ENCODE measurements at places on chromosomes 12 and 14. TPM values are rescaled to one million over a fixed set of nuclear protein-coding genes. Genes with fewer than 3 reads are reported as not detected.

DNA sequence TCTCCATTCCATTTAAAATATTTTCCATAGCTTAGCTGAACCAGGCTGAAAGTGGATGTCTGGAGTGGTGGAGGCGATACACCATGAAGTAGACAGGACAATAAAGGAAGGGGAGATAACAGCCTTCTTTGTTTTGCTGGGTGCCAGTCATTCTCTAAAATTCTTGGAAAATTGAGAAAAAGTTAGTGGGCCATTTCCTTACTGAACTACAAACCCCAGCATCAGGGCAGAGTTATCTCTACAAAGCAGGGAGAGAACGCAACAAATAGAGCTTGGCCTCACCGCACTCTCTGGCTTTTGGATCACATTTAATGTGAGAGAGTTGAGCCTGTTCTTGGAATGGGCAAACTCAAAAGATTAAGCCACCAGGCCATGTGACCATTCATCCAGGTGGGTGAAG is 41.2 kb upstream of the LRRC10 start:
- DNase-seq, result no peak

- no peak for DNase-seq
Observed at GRCh38 chr14:99040711-99041110, 231.3 kb downstream of the BCL11B start.

GRCh38 chr14:99891900-99892299 is 98.7 kb downstream of the EML1 start:
- peak; percentile 1 for DNase-seq

DNA sequence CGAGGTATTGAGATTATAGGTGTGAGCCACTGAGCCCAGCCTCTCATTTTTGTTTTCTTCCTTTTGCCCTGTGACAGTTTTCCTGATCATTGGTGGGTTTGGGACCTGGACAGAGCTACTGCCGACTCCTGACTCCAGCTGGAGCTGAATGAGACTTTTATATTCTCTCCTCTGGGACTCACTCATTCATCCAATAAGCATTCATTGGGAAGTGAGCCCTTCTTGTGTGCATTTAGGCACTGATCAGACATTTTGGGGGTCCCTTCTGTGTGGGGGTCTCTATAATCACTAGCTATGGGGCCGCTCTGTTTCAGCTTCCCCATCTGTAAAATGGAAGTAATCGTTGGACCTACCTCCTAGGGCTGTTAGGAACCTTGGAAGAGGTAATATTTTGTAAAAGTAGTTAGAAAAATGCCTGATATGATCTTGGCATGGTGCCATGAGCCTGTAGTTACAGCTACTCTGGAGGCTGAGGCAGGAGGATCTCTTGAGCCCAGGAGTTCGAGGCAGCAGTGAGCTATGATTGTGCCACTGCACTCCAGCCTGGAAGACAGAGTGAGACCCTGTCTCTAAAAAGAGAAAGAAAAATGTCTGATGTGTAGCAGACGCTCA is 7.2 kb downstream of the SH2B3 start:
- no peak for DNase-seq

GRCh38 chr12:15446807-15447206 is 124.5 kb downstream of the PTPRO start:
- no peak for DNase-seq

- DNase-seq, result no peak
Observed at GRCh38 chr12:77510985-77511384, 319.7 kb upstream of the NAV3 start.

DNA sequence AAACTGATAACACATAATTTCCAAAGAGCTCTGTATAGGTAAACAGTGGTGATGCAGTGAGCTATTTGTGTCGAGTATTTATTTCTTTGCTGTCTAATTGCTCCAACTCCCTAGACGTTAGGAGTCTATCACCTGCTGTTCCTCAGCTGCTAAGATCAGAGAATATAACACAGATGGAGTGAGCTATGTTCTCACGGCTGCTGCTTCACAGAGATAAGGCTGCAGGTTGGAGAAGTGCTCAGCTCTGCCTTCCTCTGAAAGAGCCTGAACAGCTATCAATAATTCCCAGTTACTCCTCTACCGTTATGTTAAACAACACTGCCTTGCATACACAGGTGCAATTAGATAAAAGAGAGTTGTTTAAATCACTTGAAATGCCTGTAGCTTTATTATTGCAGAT is 103.2 kb upstream of the MDGA2 start:
- DNase-seq, result no peak

DNA sequence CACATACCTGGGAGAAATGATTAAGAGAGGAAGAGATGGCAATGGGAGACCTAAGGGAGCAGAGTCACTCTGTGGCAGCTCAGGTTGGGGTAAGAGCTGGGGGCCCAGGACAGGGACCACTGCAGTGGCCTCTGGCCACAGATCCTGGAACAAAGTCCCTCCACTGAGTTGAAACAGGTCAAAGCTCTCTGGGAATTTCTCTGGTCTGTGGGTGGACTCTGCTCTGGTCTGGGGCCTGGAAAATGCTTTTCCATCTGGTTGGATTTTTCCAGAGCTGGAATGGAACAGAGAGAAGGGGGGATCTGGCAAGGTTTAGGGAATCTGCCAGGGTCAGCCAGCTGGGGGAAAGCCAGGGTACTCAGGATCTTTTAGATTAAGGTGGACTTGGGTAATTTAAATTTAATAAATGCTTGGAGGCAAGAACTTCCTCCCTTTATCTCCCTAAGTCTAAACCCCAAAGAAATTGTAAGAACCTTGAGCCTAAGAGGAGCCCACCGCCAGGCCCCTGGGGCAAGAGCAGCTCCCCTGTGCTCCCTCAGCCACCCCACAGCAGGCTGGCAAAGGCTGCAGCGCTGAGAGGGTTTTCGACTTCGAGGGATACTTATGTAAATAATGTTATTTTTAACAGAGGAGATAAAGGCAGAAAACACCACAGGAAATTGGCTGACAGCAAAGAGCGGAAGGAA is 3.7 kb downstream of the HOXC10 start:
- no peak for DNase-seq

CABP1 gene
- total RNA-seq, result not detected

Measured in activated T-cell treated with anti-CD3 and anti-CD28 coated beads, Interleukin-2, amount 50 U/mL, for 72 hours (primary cell).